Progenitor cell of endocrine pancreas (in vitro differentiated cells): ENCODE measurements at places on chromosomes 6 and 20.

- peaks cover 6% of the 10 kb centered on the region for H3K36me3 ChIP-seq
- H3K4me3 ChIP-seq, result no peak overlapping the region
- H3K4me1 ChIP-seq, result peaks cover 10% of the 10 kb centered on the region
- no peaks in the 10 kb centered on the region for H3K27me3 ChIP-seq
- no peak for DNase-seq
Observed at GRCh38 chr6:88908598-88909548, 54.5 kb downstream of the RNGTT start.

- peak overlapping the region; percentile 56 for H3K27ac ChIP-seq
- DNase-seq, result no peak
- H3K36me3 ChIP-seq, result no peaks in the 10 kb centered on the region
- H3K4me3 ChIP-seq, result no peak overlapping the region
- H3K27me3 ChIP-seq, result no peaks in the 10 kb centered on the region
- peaks cover 21% of the 10 kb centered on the region for H3K4me1 ChIP-seq
Observed at GRCh38 chr20:57685146-57685758, 24.6 kb downstream of the PMEPA1 start.

DNA sequence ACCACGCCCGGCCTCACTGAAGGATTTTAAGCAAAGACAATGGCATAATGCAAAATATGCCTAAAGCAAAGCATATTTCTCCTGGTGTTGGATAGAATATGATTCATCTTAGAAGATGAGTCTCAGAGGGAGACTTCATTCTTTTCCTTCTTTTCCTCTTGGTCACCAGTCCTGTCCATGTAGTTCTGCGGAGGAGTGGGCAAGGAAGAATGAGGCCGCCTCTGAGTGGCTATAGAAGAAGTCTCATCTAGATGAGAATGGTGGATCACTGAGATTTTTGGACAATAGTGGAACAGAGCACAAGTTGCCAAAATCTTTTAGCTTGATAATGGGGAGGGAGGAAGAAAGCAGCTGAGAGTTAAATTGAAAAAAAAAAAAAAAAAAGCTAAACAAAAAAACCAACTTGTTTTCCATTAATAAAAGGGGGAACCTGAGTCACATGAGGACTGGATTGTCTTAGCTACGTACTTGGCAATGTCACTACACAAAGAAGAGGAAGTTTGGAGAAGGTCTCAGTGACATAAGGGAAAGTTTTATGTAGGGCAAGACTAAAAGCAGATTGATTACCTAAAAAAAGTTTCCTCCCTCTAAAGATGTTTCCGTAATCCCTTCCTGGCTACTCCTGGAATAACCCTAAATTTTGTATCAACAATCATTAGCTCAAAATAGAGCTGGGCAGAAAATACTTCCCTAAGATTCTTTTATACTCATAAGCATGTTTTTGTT lies 6.0 kb downstream of the CD83 start:
- no peak overlapping the region for H3K27ac ChIP-seq
- no peaks in the 10 kb centered on the region for H3K4me1 ChIP-seq
- H3K36me3 ChIP-seq, result peaks cover 3% of the 10 kb centered on the region
- H3K4me3 ChIP-seq, result no peak overlapping the region
- peaks cover 13% of the 10 kb centered on the region for H3K27me3 ChIP-seq

DNA sequence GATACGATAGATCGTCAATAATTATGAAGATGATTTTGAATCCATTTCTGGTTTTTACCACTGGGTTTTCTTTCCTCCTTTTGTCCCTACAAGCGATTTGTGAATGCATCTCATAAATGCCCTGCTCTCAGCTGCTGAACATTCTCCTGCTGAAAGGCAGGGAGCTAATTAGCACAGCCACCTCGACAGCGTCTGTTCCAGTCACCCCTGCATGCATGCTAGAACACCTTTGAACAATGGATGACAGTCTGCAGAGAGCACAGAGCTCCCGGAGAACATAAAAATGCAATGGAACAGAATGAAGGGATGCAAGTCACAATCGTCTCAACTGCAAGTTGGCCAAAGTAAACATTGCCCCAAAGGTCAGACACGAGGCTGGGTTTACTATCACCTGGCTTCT lies 105.8 kb downstream of the SLC35B3 start:
- no peak for DNase-seq
- H3K4me3 ChIP-seq, result no peak overlapping the region

DNA sequence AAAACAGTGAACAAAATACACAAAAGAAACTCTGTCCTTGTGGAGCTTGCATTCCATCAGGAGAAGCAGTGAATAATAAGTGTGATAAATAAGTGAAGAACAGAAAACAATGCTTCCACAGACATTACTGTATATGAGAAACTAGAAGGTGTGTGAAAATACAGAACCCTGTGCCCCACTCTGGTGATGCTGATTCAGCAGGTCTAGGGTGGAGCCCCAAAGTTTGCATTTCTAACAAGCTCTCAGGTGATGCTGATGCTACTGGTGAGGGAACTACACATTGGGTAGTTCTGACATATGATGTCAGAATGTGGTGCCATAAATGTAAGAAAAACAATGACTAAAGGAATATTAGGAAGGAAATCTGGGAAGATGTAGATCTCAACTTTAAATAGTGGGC lies 601.4 kb upstream of the BTBD3 start:
- no peak for DNase-seq
- H3K4me3 ChIP-seq, result no peak overlapping the region

- DNase-seq, result no peak
- no peak overlapping the region for H3K4me3 ChIP-seq
- no peaks in the 10 kb centered on the region for H3K36me3 ChIP-seq
- H3K27ac ChIP-seq, result no peak overlapping the region
Observed at GRCh38 chr6:156731396-156731795, 45.8 kb upstream of the ARID1B start.

- no peak for DNase-seq
- H3K27me3 ChIP-seq, result peaks cover 3% of the 10 kb centered on the region
- H3K4me1 ChIP-seq, result no peaks in the 10 kb centered on the region
- no peaks in the 10 kb centered on the region for H3K36me3 ChIP-seq
- H3K4me3 ChIP-seq, result no peak overlapping the region
- no peak overlapping the region for H3K27ac ChIP-seq
Observed at GRCh38 chr6:18632670-18633410, 245.7 kb downstream of the RNF144B start.

- peaks cover 7% of the 10 kb centered on the region for H3K36me3 ChIP-seq
- peak overlapping the region; percentile 1 for H3K27ac ChIP-seq
- no peaks in the 10 kb centered on the region for H3K27me3 ChIP-seq
- DNase-seq, result no peak
- no peak overlapping the region for H3K4me3 ChIP-seq
Observed at GRCh38 chr6:158002249-158002950, 20.7 kb downstream of the SYNJ2 start.

DNA sequence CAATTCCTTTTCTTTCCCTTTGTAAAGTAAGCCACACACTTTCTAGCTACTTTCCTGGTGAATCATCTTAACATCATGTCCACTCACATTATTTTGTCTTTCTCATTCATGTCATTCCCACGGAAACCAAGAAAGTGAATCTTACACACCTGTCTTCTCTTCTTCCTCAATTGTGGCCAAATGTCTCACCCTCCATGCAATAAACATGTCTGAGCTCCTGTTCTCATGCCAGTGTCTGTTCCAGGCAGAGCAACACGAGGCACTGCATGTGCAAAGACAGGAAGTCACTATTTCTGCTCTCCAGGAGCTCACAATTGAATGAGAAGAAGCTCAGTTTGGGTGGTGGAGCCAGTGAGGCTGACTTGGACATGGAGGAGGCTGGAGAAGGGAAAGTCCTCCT lies 29.0 kb upstream of the TMEM244 start:
- H3K36me3 ChIP-seq, result no peaks in the 10 kb centered on the region
- H3K27ac ChIP-seq, result no peak overlapping the region
- H3K27me3 ChIP-seq, result peaks cover 2% of the 10 kb centered on the region
- no peak for DNase-seq

- H3K36me3 ChIP-seq, result peaks cover 2% of the 10 kb centered on the region
- H3K27ac ChIP-seq, result peak overlapping the region; percentile 14
- no peak overlapping the region for H3K4me3 ChIP-seq
- no peaks in the 10 kb centered on the region for H3K4me1 ChIP-seq
- DNase-seq, result no peak
Observed at GRCh38 chr6:16334671-16335070, 96.3 kb downstream of the GMPR start.

GRCh38 chr6:159249128-159249527 lies 79.9 kb downstream of the FNDC1 start:
- no peak overlapping the region for H3K27ac ChIP-seq
- H3K36me3 ChIP-seq, result no peaks in the 10 kb centered on the region
- DNase-seq, result no peak
- peaks cover 7% of the 10 kb centered on the region for H3K27me3 ChIP-seq

GRCh38 chr6:159790149-159790955 lies at the start of gene MRPL18:
MRPL18 (plus strand) TSS chr6:159790467; CDS start chr6:159790588, 121 bp downstream.
- H3K4me3 ChIP-seq, result peak within 1 kb of the TSS; percentile 99
- peak; percentile 69 for DNase-seq
- peaks cover 31% of the 10 kb centered on the region for H3K4me1 ChIP-seq
- peaks cover 18% of the 10 kb centered on the region for H3K36me3 ChIP-seq
- peak within 1 kb of the TSS; percentile 99 for H3K27ac ChIP-seq
- H3K27me3 ChIP-seq, result no peaks in the 10 kb centered on the region

GRCh38 chr6:55082021-55082420 lies 92.3 kb upstream of the HCRTR2 start:
- no peak for DNase-seq
- H3K4me1 ChIP-seq, result no peaks in the 10 kb centered on the region
- no peak overlapping the region for H3K4me3 ChIP-seq
- no peaks in the 10 kb centered on the region for H3K36me3 ChIP-seq

DNA sequence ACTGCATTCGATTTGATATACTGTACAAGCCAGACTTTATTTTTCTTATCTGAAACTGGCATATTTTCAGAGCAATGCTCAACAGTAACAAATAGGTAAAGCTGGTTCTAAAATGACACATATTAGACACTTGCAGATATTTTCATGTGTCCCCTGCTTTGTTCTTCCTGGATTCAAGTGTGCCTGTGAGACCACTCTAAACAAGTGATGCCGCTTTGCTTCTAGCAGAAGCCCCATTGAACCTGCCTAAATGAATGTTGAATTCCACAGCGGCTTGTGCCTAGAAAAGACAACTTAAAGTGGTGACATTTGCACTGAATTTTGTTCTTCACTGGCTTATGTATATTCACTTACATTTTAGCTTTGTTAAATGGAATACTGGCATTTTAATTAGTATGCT lies 115.7 kb downstream of the AKAP7 start:
- DNase-seq, result no peak
- peaks cover 39% of the 10 kb centered on the region for H3K4me1 ChIP-seq
- no peaks in the 10 kb centered on the region for H3K27me3 ChIP-seq
- peak overlapping the region; percentile 83 for H3K4me3 ChIP-seq

- H3K4me3 ChIP-seq, result no peak overlapping the region
- no peak for DNase-seq
- no peaks in the 10 kb centered on the region for H3K36me3 ChIP-seq
- H3K4me1 ChIP-seq, result peaks cover 5% of the 10 kb centered on the region
Observed at GRCh38 chr20:47610945-47611250, 109.2 kb downstream of the NCOA3 start.

- H3K36me3 ChIP-seq, result no peaks in the 10 kb centered on the region
- H3K4me3 ChIP-seq, result no peak overlapping the region
- no peak for DNase-seq
Observed at GRCh38 chr6:170230520-170231292, 60.2 kb downstream of the DLL1 start.

DNA sequence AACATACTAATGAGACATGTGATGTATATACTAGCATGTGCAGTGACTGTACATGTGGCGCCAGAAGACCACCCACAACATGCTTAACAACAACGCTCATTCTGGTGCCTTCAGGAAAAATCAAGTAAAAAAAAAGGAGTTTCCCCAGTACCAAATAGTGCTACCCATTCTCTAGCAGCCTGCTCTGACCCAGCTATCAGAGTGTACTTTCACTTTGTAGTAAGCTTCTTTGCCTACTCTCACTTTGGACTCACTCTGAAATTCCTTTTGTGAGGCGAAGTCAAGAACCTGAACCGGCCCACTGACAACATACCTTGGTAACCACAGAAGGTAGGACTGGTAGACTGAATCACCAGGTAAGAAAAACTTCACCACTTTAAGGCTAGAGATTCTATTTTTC lies 1100.0 kb downstream of the GRIK2 start:
- no peak overlapping the region for H3K4me3 ChIP-seq
- no peak for DNase-seq
- H3K4me1 ChIP-seq, result no peaks in the 10 kb centered on the region
- H3K36me3 ChIP-seq, result no peaks in the 10 kb centered on the region
- no peaks in the 10 kb centered on the region for H3K27me3 ChIP-seq

- H3K27ac ChIP-seq, result no peak overlapping the region
- H3K4me3 ChIP-seq, result no peak overlapping the region
- DNase-seq, result no peak
- no peaks in the 10 kb centered on the region for H3K36me3 ChIP-seq
- H3K27me3 ChIP-seq, result peaks cover 17% of the 10 kb centered on the region
Observed at GRCh38 chr6:52216932-52217575, 27.2 kb downstream of the IL17F start.
